ENCODE measurements at places on chromosomes 13 and 19. TPM values are rescaled to one million over a fixed set of nuclear protein-coding genes. Genes with fewer than 3 reads are reported as not detected.

GRCh38 chr13:109273326-109273751 lies 513.0 kb downstream of the IRS2 start:
- DNase-seq, result peak; percentile 46
- H3K27me3 ChIP-seq, result no peaks in the 10 kb centered on the region

GRCh38 chr19:31312009-31312676 lies 37.1 kb downstream of the TSHZ3 start:
- H3K27me3 ChIP-seq, result no peaks in the 10 kb centered on the region
- peak; percentile 89 for DNase-seq
- no peak overlapping the region for H3K4me3 ChIP-seq
- H3K4me1 ChIP-seq, result peaks cover 10% of the 10 kb centered on the region
- peak overlapping the region; percentile 47 for H3K27ac ChIP-seq
- no peaks in the 10 kb centered on the region for H3K36me3 ChIP-seq

GRCh38 chr19:16018106-16018755 lies 58.1 kb upstream of the TPM4 start:
- no peaks in the 10 kb centered on the region for H3K4me1 ChIP-seq
- no peak overlapping the region for H3K27ac ChIP-seq

GRCh38 chr19:49448432-49448786 lies 3.2 kb downstream of the PIH1D1 start:
- H3K4me1 ChIP-seq, result peaks cover 4% of the 10 kb centered on the region
- H3K27me3 ChIP-seq, result no peaks in the 10 kb centered on the region
- H3K36me3 ChIP-seq, result no peaks in the 10 kb centered on the region
- no peak for DNase-seq

- peaks cover 19% of the 10 kb centered on the region for H3K36me3 ChIP-seq
- no peak overlapping the region for H3K27ac ChIP-seq
- no peaks in the 10 kb centered on the region for H3K27me3 ChIP-seq
- no peak for DNase-seq
- H3K4me1 ChIP-seq, result peaks cover under 1% of the 10 kb centered on the region
Observed at GRCh38 chr19:18165794-18166544, 7.6 kb upstream of the IFI30 start.

GRCh38 chr19:17654993-17655392 lies 33.2 kb downstream of the UNC13A start:
- H3K4me1 ChIP-seq, result no peaks in the 10 kb centered on the region
- no peaks in the 10 kb centered on the region for H3K27me3 ChIP-seq
- H3K36me3 ChIP-seq, result no peaks in the 10 kb centered on the region
- no peak overlapping the region for H3K27ac ChIP-seq
- no peak for DNase-seq
- no peak overlapping the region for H3K4me3 ChIP-seq

DNA sequence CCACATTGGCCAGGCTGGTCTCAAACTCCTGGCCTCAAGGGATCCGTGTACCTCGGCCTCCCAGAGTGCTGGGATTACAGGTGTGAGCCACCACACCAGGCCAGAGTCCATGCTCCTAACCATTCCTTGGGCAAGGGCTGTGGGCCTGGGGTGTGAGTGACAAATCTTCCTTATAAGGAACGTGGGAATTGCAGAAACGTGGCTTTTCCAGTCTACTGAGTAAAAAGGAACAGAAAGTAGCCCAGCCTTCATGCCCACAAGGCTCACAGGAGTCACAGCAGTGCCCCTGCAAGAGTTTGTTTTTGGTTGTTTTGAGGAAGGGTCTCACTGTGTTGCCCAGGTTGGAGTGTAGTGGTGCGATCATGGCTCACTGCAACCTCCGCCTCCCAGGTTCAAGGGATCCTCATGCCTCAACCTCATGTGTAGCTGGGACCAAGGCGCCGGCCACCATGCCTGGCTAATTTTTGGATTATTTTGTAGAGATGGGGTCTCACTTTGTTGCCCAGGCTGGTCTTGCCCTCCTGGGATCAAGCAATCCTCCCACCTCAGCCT lies 5.1 kb downstream of the MYPOP start:
- H3K36me3 ChIP-seq, result peaks cover 3% of the 10 kb centered on the region
- peaks cover 9% of the 10 kb centered on the region for H3K4me1 ChIP-seq

Gene MBD3L2
- 0.57 TPM for total RNA-seq
